ENCODE measurements at places on chromosomes 4 and X.
A peak's percentile ranks its signal among the peaks of the same experiment; 100 is the strongest.

DNA sequence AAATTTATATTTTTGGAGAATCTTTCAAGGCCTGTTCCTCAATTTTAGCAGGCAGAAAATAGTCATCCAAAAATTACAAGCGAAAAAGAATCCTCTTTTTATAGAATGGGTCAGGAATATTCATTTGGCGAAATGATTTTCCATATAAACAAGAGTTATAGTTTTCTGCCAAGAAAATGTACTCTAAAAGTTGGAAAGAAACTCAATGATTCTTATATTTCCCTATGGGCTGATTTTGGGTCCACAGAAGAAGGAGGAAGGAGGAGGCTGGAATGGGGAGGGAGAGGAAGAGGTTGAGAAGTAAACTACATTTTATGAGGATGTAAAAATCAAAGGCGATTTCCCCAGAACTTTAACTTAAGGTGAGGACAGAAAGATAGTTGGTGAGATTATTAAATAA lies 159.3 kb downstream of the DCAF12L1 start:
- no peak for DNase-seq

GRCh38 chr4:177161781-177162180 lies 147.9 kb upstream of the NEIL3 start:
- DNase-seq = no peak

DNA sequence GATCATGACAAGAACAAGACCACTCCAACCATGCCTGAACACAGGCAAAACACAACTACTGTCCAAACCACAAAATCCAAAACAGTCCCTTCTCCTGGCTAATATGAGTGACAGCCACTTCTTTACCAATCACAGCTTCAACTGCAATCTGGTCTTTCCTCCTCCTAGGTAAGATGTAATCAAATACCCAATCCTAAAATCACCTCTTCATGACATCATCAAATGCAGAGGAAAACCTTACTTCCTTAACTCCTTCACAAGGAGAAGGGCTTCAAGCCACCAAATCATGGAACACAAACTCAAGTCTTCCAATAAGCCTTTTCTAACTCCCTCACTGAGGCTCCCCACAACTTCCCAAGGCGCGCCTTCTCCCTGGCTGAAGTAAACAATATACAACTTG lies 4.4 kb upstream of the MSL3 start:
- DNase-seq = no peak

DNA sequence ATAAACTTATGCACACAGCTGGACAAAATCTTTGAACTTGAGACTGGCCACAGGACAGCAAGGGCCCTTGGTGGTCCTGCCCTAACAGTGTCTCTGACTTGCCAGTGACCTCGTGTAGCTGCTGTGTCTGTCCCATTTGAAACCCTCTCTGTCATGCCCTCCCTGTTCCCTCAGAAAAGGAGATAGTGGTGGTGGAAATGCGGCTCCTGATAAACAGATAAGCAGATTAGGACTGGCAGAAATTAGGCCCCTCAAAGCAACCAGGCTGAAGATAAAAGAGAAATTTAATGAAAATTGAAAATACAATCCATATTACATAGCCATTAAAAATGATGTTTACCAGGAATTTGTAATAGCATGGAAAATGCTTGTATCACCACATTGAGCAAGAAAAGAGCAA lies 136.6 kb upstream of the ATP6AP2 start:
- DNase-seq = no peak

DNA sequence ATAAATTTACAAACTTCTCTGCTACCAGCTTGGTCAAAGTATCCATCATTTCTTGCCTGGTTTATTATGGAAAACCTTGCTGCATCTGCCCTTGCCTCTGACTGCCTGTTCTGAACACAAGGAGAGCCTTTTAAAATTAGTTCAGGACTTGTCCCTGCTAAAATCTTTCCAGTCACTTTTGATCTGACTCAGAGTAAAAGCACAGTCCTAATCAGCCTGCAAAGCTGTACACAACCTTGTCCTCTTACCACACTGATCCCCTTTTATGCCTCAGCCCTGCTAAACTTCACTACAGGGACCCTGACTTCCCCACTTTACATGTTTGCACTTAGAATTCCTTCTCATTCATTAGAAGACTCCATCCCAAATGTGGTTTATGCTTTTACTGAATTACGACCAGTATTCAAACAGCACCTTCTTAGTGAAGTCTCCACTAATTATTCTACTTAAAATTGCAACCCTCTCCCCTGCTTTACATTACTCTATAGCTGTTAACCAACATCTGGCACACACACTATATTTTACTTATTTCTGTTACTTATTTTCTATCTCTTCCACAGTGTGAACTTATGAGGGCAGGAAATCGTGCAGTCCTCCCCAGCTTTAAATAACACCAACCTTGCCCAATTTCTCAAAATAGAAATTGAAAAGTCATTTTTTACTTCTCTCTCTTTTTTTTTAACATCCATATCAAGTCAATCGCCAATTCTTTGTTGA lies 6.3 kb downstream of the GABRA4 start:
- DNase-seq = no peak

DNA sequence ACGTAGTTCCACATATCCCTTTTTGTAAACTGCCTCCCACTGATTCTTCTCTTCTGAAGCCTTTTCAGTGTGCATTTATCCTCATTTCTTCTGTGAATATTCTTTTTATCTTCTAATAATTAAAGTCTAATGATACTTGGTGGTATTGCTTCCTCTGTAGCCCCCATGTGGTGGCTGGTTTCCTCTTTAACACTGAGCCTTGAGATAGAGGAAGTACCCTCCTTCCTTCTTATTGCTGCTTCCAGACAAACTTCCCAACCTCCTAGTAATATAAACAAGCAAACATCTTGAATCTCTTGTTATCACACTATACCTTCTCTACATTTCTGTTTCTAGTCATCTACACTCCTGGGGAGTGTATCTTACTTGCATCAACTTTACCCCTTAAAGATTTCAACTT lies 310.5 kb upstream of the GIMD1 start:
- DNase-seq = no peak

GRCh38 chr4:175616287-175616686 lies 195.8 kb downstream of the GPM6A start:
- DNase-seq = no peak

GRCh38 chrX:153728951-153729631 lies 4.4 kb downstream of the ABCD1 start:
- no peak for DNase-seq

DNA sequence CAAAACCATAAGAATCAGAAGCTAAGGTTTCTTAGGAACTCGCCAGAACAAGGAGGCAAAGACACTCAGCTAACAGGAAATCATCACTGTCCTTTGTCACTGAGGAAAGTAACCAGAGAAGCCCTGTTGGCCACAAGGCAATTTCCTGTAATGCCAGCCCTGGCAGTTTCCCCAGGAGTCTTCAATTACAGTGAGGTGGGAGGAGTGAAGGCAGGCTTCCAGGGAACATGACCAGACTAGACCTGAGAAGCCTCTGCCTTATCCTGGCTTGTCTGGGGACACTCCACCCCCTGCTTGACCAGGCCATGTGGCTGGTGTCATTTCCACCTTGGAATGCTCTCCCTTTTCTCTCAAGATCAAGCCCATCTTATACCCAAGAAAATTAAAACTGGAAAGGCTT lies 125.3 kb downstream of the COL4A6 start:
- peak; percentile 49 for DNase-seq

GRCh38 chrX:39551762-39552161 lies 546.0 kb downstream of the BCOR start:
- no peak for DNase-seq

GRCh38 chrX:24148535-24149350 lies 786 bp upstream of the ZFX start:
- DNase-seq = no peak

- DNase-seq = no peak
These were observed 195.0 kb upstream of the HS3ST1 start for GRCh38 chr4:11623726-11624037.

- DNase-seq = no peak
These were observed 279.8 kb downstream of the BCOR start for GRCh38 chrX:39817754-39818470.

DNA sequence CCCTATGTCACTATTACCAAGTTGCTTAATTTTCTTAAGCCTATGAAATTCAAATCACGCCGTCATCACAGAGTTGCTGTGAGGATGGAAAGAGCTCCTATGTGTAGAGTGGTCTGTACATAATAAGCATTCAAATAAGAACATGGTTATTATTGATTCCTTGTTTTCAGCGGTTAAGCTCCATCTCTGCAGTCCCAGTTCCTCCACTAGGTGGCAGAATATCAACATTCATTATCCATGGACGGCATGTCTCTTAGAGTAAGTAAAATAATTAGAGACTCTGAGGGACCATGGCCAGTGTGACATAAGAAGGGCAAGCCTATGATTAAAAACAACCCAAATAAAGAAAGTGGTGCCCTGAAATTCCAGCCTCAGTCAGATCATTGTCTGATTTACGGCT lies 132.5 kb upstream of the NHS start:
- DNase-seq = no peak

GRCh38 chrX:127038065-127038464 lies 218.5 kb downstream of the PRR32 start:
- no peak for DNase-seq

GRCh38 chrX:127011629-127012028 lies 192.1 kb downstream of the PRR32 start:
- DNase-seq = no peak

DNA sequence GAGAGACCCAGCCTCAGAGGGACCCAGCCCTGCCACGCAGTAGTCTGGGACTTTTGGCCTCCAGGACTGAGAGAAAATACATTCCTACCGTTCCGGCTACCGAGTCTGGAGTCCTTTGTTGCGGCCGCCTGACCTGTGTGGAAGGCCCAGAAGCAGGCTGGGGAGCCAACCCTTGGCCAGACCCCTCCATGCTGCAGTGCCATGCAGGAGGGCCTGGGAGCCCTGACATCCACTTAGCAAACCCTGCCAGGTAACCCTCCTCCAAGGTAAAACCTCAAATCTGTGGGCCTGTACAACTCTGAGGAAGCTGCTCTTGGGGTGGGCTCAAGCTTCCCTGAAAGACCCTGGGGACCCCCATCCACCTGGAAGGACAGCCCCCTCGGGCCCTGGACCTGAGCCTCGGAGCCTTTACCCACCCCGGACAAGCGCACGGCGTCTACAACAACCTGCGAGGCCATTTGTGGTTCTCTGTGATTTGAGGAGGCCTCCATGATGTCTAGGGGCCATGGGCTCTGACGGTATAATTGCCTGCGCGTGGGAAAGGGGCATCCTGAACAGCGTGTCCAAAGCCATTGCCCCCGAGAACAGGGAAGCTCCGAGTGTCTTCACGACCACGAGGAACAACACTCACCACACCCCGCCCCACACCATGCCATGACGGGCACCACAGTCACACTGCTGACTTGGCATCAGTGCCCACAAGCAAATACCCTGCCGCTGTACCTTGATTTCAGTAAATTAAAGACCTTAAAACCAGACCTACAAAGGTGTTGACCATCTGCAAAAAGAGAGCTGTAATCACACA lies 58.7 kb downstream of the ZFYVE28 start:
- DNase-seq = no peak

DNA sequence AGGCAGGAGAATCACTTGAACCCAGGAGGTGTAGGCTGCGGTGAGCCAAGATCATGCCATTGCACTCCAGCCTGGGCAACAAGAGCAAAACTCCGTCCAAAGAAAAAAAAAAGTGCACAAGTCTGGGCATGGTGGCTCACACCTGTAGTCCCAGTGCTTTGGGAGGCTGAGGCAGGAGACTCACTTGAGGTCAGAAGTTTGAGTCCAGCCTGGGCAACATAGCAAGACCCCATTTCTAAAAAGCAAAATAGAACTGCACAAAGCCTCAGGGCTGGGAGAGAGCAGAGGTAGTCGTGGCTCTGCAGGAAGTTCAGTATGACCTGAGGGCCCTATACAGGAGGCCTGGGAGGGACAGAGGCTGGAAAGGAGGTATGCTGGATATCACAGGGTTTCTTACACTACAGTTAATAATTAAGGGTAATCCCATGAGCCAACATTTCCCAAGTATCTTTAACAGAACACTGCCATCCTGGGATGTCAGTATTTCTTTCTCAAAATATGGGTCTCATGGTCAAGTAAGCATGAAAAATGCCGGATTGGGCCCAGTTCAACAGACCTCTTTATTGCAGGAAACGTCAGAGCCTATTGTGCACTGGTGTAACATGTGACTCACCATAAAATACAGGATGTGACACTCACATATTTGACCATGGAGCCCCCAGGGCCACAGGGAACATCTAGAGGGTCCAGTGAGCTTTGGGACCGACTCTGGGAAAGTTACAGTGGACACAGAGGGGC lies 37.8 kb downstream of the ACSL1 start:
- no peak for DNase-seq

GRCh38 chr4:175813204-175813603 lies 1.1 kb upstream of the GPM6A start:
- no peak for DNase-seq

DNA sequence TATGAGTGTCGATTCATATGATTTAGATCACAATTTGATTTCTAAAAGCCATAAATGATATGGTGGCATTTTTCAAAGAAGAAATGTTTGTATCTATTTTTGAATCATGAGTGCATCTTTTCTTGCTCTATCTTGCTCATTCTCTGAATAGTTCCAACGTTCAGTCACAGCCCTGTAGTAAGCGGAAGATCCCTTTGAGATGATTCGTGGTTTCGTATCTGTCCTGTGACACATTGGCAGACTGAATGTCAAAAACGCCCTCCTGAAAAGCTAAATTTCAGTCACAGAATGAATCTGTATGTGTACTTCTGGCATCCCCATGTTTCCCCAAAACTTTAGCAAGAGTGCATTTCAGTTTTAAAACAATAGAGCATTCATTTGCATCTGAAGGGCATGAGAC lies 1066.9 kb upstream of the TENM3 start:
- no peak for DNase-seq

DNA sequence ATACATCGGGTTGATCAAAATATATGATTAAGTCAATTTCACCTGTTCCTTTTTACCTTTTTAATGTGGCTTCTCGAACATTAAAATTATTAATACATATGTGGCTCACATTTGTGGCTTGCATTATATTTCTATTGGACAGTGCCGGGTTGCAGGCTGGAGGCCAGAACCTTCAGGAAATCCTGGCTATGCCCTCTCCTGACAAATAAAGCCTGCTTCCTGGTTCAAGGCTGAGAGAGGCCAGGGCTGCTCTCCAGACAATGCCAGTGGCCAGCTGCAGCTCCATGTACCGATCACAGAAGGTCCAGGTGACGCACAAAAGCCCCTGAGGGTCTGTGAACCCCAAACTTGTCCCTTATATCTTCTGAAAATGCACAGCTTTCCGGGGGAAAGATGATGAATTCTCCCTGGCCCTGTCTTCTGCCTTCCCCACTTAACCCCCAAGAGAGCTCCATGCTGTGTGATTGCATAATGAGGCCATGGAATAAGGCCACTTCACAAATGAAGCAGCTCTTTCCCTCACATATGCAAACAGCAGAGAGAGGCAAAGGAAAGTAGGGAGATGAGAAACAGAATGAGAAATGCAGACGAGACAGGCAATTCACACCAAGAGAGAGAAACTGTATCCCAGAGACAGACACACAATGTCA lies 241.2 kb downstream of the BCOR start:
- DNase-seq = no peak

- DNase-seq = peak; percentile 11
These were observed 768 bp upstream of the CDKL5 start for GRCh38 chrX:18424482-18425198.

- DNase-seq = no peak
These were observed 100.7 kb downstream of the SYNPO2 start for GRCh38 chr4:118989098-118990080.

Data from DMS79 treated with DMSO at 0.1 percent for 48 hours (cell line).